ENCODE measurements at places on chromosomes 1 and 21.

- DNase-seq: no peak
Measured at GRCh38 chr1:178075333-178075732, 18.6 kb upstream of the RASAL2 start.

- peak; percentile 67 for DNase-seq
Measured at GRCh38 chr1:62407398-62408009, 29.3 kb upstream of the USP1 start.

DNA sequence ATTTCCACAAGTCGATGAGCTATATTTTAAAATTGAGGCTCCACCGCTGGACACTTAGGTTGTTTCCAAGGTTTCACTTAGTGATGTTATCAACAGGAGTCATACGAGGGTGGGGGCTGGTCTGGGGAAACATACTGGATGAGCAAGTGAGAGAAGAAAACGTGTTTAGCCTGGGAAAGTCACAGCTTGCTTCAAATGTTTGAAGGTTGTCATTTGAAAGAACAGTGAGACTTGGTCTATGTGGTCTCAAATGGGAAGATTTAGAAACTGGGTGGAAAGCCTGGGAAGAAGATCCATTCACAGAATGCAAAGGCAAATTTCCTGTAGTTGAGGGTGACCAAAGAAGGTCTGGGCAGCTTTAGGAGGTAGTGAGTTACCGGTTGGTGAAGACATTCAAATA lies 9.9 kb upstream of the DYRK1A start:
- no peak for DNase-seq

DNA sequence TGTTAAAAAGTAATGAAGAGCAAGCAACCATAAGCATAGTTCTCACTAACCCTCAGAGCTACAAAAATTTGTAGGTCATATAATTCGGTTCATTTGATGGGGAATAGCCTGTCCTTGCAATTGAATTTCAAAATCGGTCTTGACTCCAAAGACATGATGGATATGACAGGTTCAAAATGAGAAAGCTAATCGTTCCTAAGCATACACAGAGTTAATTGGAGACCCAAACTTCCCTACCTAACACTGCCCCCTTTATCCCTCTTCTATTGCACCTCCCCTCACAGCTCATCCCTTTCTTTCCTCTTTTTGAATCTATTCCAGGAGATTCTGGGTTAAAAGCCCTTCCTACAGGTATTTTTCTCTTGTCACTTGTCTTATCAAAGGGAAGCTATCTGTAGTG lies 390.0 kb upstream of the PTBP2 start:
- DNase-seq: no peak

- no peak for DNase-seq
Measured at GRCh38 chr1:70554341-70554740, 143.3 kb downstream of the CTH start.

- no peak for DNase-seq
Measured at GRCh38 chr1:2279817-2280216, 51.7 kb downstream of the SKI start.

GRCh38 chr1:219085082-219085481 lies 88.6 kb upstream of the LYPLAL1 start:
- DNase-seq: no peak

Data from neuronal stem cell (in vitro differentiated cells).